ENCODE measurements at places on chromosomes 3 and 15. TPM values are rescaled to one million over a fixed set of nuclear protein-coding genes. Genes with fewer than 3 reads are reported as not detected.

DNA sequence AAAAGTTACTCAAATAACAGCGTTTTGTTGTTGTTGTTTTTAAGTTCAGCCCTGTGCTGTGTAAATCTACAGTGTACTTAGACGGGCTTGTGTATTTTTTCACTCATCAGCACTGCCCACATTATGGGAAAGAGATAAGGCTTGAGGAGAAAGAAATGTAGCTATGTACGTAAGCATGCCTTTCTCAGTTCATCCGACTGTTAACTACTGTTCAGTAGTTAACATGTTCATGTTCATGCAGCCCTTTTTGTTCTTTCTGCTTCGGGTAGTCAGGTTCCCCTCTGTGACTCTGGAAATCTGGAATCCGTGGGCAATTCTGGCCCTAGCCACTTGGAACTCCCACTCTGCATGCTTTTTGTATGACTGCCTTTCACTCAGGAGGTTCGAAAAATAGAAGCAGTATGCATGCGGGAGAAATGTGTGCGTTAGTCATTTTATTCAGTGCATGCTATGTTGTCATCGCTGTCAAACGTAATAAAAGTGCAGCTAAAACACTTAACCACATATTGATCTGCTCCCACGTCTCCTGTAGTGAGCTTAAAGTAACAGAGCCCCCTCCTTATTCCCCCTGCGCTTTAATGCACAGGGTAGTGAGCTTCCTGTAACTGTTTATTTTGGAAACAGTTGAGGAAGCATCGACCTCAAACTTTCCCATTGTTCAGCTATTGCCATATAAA lies 283.1 kb upstream of the NR2F2 start:
- DNase-seq, result no peak
- H3K4me1 ChIP-seq, result peaks cover 14% of the 10 kb centered on the region
- no peak overlapping the region for H3K4me3 ChIP-seq
- H3K27ac ChIP-seq, result no peak overlapping the region
- no peaks in the 10 kb centered on the region for H3K36me3 ChIP-seq

DNA sequence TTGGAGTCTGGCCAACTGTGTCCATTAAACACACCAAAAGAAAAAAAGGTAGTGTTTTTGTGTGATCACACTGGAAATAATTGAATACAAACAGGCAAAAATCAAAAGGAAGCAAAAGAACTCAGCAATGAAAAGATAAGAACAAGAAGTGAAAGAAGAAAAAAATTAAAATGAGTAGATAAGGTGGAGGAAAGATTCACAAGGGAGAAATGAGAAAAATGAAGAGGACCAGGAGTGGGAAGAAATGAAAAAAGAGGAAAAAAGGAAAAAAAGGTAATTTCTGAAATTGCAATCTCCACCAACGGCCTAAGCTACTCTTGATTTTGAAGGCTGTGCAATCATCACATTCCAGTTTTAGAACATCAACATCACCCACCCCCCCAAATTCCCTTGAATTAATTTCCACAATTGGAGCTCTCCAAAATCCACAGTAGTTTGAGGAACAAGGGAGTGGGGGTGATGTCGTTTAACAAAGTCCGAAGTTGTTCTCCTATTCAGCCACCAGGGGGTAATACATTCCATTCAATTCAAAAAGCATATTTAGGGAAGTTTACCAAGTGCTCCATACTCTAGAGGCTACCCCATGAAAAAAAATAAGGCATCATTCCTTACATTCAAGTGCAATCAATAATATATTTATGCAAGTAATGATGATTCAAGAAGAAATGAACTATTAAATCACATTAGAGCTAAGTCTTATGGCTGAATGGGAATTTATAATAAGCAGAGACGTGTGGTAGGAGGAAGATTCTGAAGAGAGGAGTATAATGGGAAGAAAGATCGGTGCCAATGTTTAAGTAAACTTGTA lies 37.4 kb downstream of the ZNF860 start:
- no peak overlapping the region for H3K27ac ChIP-seq
- no peaks in the 10 kb centered on the region for H3K36me3 ChIP-seq
- H3K27me3 ChIP-seq, result no peaks in the 10 kb centered on the region
- DNase-seq, result peak; percentile 64
- H3K4me3 ChIP-seq, result no peak overlapping the region

GRCh38 chr15:91864664-91865063 lies 11.2 kb downstream of the SLCO3A1 start:
- no peak for DNase-seq
- H3K4me3 ChIP-seq, result no peak overlapping the region
- H3K27ac ChIP-seq, result no peak overlapping the region
- H3K36me3 ChIP-seq, result no peaks in the 10 kb centered on the region

The C3orf22 gene
- not detected for total RNA-seq
